ENCODE measurements at places on chromosomes 6 and 20.

GRCh38 chr20:62073323-62073722, 7.6 kb upstream of the TAF4 start:
- no peak for DNase-seq

DNA sequence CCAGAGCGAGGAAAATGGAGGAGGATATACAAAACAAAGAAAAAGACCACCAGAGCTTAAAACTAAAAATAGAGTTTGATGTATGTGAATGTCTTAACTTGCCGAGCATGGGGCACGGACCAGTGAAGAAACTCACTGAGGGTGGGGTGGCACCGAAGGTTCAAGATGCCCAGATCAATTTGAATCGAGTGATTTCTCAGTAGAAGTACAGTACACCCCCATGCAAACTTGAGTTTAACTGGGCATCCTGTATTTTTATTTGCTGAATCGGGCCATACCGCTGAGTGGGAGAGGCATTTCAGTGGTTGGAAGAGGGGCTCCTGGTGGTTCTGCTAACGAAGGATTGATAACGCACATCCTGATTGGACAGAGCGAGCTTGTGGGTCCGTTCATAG, 81.7 kb downstream of the ANKRD60 start:
- DNase-seq = no peak

- DNase-seq = no peak
These were observed 33.0 kb upstream of the BTN3A2 start for GRCh38 chr6:26332074-26332387.

DNA sequence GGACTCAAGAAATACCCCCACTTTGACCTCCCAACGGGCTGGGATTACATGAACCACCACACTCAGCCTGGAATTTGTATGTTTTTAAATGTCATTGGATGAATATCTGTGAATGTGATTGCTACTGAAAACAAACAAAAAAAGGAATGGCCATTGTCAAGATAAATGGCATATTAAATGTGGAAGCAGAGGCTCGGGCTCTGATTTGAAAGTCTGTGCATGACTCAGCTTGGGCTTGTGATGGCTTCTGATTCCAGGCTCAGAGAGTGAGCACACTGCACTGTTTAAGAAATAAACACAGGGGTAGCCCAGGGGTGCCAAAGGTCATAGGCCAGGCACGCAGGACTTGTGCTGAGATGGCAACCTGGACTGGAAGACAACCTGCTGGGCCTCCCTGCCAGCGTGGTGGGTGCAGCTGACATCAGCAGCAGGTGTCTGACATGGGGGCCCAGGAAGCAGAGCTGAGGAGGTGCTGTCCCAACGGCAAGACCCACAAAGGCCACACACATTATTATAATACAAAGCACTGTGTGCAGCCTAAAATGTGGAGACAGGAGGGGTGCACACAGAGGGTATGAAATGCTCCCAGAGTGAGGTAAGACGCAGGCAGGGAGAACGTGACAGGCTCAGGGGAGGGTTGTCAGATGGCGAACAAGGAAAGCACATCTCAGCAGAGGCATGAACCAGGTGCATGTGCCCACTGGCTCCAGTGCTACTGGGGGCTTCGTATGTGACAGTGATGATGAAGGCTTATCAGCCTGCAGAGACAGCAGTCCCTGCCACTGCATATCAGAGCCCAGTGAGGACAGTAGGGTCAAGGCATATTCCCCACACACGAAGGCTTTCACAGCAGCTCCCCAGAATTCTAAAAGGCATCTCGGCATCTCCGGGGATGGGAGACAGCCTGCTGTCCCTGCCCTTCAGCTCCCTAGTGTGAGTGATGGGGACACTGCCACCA, 169.4 kb downstream of the SYNDIG1 start:
- DNase-seq = peak; percentile 58

DNA sequence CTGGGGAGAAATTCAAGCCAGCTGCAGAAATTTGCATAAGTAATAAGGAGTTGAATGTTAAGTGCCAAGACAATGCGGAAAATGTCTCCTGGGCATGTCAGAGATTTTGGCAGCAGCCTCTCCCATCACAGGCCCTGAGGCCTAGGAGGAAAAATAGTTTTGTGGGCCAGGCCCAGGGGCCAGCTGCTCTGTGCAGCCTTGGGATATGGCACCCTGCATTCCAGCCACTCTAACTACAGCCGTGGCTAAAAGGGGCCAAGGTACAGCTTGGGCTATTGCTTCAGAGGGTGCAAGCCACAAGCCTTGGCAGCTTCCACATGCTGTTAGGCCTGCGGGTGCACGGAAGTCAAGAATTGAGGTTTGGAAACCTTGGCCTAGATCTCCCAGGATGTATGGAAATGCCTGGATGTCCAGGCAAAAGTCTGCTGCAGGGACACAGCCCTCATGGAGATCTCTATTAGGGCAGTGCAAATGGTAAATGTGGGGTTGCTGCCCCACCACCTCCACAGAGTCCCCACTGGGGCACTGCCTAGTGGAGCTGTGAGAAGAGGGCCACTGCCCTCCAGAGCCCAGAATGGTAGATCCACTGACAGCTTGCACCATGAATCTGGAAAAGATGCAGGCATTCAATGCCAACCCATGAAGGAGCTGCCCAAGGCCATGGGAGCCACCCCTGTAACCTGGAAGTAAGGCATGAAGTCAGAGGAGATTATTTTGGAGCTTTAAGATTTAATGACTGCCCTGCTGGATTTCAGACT, 126.5 kb downstream of the DTNBP1 start:
- DNase-seq = no peak

Data from thymus (tissue), 14 donors.